Subcutaneous preadipocyte (primary cell): ENCODE measurements at places on chromosomes 5 and 9. TPM values are rescaled to one million over a fixed set of nuclear protein-coding genes. Genes with fewer than 3 reads are reported as not detected.

PCDHGA5 gene
- total RNA-seq: 0.73 and 1.2 TPM in 2 replicates

NINJ1 gene
- total RNA-seq: 11.0 and 11.9 TPM in 2 replicates

CDHR2 gene
- total RNA-seq: not detected in 2 replicates

NKD2 gene
- total RNA-seq: 0.20 and 0.73 TPM in 2 replicates

PRRT1B gene
- not detected in 2 replicates for total RNA-seq

CTXN3 gene
- total RNA-seq: not detected in 2 replicates

AGPAT2 gene
- total RNA-seq: 34.4 and 39.7 TPM in 2 replicates

SH2D3C gene
- 0.37 TPM in 1 of 2 replicates, not detected in the other for total RNA-seq

SLC35D2 gene
- 15.2 and 16.9 TPM in 2 replicates for total RNA-seq

DMRT2 gene
- total RNA-seq: 1.1 and 1.6 TPM in 2 replicates

SIL1 gene
- total RNA-seq: 39.5 and 51.4 TPM in 2 replicates

BSPRY gene
- not detected in 2 replicates for total RNA-seq

HACD4 gene
- total RNA-seq: 3.7 and 4.1 TPM in 2 replicates
